ENCODE measurements at places on chromosomes 4 and X.

DNA sequence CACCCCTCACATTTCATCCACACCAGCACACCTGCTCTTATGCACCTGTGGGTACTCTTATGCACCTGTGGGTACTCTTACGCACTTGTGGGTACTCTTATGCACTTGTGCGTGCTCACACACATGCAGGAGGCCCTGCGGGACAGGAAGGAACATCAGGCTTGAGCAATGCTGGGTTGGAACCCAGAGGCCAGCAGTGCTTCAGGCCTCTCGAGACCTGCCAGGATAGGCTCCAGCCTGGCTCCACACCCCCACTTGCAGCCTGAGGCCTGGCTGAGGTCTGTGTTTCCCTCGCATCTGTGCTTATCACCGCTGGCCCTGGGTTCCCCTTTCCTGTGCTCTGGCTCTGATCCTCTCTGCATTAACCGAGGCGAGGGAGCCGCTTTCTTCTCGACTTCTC, 34.7 kb downstream of the SORCS2 start:
- no peak for DNase-seq

GRCh38 chr4:103201724-103202123, 3.6 kb upstream of the CENPE start:
- DNase-seq: no peak

- no peak for DNase-seq
These were observed 226.1 kb downstream of the ENOX2 start for GRCh38 chrX:130676861-130677260.

- DNase-seq: no peak
These were observed 19.5 kb downstream of the TMEM144 start for GRCh38 chr4:158229768-158230167.

DNA sequence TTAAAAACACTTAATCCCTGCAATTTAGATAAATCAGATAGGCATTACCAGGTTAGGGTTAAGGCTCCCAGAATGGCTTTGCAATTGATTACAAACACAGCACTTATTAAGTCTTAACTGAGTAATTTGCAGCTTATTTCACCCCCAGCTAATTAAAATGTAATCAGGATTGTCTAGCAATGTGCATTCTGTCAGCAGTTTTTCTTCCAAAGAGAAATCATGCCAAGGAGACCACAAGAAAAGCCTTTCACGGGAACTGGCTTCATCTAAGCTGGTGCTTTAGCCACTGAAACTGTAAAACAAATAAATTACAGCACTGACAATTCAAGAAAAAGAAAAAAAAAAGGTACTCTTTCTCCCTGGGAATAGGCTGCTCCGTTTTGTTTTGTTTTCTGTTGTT, 2.1 kb downstream of the ANOS1 start:
- DNase-seq: no peak

DNA sequence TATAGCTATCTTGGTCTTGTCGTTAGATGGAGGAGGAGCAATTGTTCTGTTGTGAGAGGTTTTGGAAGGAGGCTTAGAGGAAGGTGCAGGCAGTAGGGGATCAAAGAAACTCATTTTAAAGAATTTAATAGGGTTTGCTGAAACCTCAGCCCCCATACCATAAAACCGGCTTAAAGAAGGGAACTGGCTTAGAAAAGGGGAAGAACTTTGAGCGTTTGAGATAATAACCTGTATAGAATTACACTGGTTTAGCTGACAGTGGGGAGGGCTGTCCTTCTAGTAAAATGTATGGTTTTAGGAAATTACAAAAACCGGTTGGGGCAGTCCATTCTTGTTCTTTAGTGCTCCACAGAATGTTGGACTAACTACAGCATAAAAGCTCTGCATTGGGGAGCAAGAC, 128.1 kb downstream of the KDM6A start:
- DNase-seq: no peak
